ENCODE measurements at places on chromosomes 3 and 15.

- DNase-seq, result peak; percentile 21
Measured at GRCh38 chr3:90062016-90062415, 954.6 kb downstream of the EPHA3 start.

GRCh38 chr15:90394748-90395442, 6.9 kb downstream of the IQGAP1 start:
- DNase-seq, result no peak

GRCh38 chr3:88105325-88105724, 44.4 kb upstream of the C3orf38 start:
- peak; percentile 74 for DNase-seq

- no peak for DNase-seq
Measured at GRCh38 chr15:86061581-86061980, 18.1 kb upstream of the AGBL1 start.

- DNase-seq, result no peak
Measured at GRCh38 chr3:143535994-143536784, 312.1 kb downstream of the SLC9A9 start.

DNA sequence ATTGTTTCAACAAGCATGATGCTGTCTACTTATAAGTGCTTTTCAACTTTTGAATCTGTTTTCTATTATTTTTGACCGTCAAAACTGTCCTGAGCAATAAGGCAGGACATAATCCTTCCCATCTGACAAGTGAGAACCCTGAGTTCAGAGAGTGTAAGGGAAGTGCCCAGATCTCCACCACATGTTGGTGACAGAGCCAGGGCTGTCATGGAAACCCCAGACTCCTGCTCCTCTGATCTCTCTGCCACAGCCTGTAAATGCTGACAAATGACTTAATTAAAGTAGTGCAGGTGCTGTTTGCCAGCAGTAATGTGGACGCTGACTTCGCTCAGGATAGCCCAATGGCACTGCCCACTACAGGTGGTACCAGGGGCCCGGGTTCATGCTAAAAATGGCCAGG, 40.3 kb downstream of the SPSB4 start:
- DNase-seq, result no peak

GRCh38 chr3:46958467-46959160, 17.9 kb downstream of the CCDC12 start:
- no peak for DNase-seq

All from fibroblast of skin of scalp (primary cell).